ENCODE measurements at places on chromosomes 6 and 20. TPM values are rescaled to one million over a fixed set of nuclear protein-coding genes. Genes with fewer than 3 reads are reported as not detected.
A peak's percentile ranks its signal among the peaks of the same experiment; 100 is the strongest.

The LTV1 gene
- total RNA-seq = 33.5 TPM

The TSPO2 gene
- not detected for total RNA-seq

- no peak for DNase-seq
Observed at GRCh38 chr6:158316022-158316421, 3.8 kb downstream of the TULP4 start.

The STMND1 gene
- not detected for total RNA-seq

- DNase-seq = no peak
Observed at GRCh38 chr6:133587546-133588160, 301.3 kb upstream of the TCF21 start.

- no peak for DNase-seq
Observed at GRCh38 chr6:72035966-72036365, 149.6 kb downstream of the RIMS1 start.

GRCh38 chr6:16800341-16800740 lies 39.1 kb upstream of the ATXN1 start:
- no peak for DNase-seq

DNA sequence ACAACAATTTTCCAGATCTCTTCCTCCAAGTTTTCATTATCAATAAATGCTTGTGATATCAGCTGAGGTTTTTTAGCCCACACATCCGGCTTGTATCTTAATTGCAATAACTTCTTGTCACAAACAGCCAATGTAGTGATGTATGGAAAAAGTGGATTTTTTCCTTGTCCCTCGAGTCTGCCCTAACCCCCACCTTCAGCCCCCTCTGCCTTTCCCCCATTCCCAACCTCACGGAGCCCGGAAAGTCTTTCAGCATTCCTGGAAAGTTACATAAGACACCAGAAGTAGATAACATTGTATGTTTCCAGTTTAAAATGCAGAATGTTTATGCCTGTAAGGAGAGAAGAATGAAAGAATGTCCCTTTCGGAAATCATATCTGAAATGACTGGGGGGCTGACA lies 179.2 kb upstream of the PHACTR1 start:
- no peak for DNase-seq

GRCh38 chr20:25016471-25016870 lies 23.9 kb upstream of the APMAP start:
- DNase-seq = no peak

DNA sequence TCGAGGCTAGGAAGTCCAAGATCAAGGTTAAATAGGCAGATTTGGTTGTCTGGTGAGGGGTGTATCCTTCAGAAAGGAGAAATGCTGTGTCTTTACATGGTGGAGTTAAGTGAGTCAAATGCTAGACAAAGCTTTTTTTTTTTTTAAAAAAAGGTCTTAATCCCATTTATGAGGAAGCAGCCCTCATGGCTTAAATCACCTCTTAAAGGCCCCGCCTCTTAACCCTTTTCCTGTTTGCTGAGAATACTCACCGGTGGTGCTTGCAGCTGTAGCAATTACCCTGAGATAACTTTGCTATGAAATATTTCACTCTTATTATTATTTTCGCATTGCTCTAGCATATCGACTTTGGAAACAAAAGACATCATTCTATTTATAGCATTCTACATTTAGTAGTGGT lies 30.8 kb downstream of the FBXO30 start:
- DNase-seq = no peak

The ZC2HC1B gene
- not detected for total RNA-seq

The CTCFL gene
- not detected for total RNA-seq

DNA sequence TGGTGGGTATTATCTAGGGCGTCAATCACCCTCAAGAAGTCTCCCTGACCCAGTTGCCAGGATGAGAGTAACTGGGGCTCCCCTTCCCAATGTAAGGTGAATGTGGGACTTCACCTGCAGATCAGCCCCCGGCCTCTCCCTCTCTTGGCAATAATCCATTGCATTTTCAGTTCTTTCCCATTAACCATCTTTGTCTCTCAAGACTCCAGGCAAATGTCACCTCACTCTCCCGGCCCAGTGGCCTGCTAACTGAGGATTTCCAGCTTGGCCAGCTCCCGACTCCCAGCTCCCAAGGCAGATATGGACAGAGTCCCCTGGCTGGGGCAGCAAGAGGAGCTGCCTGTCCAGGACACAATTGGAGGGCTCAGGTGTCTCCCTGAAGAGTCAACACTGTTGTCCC lies 7.3 kb downstream of the ETV7 start:
- DNase-seq = peak; percentile 7

DNA sequence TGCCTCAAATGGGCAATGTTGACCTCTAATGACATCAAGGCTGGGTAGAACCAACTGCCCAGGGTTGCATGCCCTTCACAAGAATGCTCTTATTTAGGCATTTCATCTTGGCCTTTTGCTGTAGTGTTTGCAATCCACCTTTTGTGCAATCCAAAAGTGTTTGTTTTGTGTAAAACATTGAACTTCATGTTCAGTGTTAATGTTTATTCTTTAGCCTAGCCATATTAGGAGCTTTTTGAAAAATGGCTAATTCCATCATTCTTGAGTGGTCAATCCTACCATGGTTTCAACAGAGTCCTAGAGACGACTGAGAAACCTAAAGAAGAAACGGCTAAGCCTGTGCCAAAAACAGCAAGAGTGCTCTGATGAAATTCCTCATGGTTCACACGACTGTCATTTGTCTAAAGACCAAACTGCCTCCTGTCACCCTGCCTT lies 279.6 kb upstream of the PRDM1 start:
- DNase-seq = no peak

DNA sequence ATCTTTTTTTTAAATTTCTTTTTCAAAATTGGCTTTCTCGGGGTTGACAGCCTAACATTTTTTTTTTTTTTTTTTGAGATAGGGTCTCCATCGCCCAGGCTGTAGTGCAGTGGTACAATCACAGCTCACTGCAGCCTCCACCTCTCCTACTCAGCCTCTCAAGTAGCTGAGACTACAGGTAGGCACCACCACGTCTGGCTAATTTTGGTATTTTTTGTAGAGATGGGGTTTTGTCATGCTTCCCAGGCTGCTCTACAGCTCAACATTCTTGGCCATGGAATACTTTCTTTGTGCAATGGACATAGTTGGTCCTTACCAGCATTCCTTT lies 6.4 kb upstream of the CTNNBL1 start:
- no peak for DNase-seq

GRCh38 chr6:102798636-102799035 lies 1405.1 kb downstream of the GRIK2 start:
- DNase-seq = no peak

DNA sequence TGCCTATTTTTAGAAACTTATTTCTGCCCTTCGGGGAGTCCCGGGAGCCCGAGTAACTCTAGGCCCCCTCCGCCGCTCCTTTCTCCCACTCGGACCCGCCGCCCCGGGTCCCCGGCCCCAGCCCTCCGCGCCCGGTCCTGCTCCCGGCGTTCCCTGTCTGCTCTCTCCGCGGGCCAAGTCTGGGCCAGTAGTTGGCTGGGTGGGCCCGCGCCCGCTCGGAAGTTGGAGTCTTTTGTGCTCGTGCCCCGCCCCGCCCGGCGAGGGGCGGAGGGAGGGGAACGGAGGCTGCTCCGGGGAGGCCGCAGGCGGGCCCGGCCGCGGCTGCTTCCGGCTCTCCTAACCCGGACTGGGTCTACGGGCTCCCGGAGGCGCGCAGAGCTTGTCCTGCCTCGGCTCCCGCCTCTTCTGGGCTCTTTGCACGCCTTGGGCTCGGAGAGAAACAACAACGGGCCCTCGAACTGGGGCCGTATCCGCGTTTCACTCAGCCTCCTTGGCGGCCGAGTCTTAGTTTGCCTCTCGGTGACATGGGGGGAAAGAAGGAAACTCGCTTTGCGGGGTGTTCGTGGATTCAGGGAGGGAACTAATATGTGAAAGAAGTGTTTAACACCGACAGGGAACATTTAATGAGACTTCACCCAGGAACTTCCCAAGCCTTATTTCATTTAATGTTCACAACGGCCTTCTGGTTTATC lies 657 bp downstream of the RALY start:
- peak; percentile 87 for DNase-seq

DNA sequence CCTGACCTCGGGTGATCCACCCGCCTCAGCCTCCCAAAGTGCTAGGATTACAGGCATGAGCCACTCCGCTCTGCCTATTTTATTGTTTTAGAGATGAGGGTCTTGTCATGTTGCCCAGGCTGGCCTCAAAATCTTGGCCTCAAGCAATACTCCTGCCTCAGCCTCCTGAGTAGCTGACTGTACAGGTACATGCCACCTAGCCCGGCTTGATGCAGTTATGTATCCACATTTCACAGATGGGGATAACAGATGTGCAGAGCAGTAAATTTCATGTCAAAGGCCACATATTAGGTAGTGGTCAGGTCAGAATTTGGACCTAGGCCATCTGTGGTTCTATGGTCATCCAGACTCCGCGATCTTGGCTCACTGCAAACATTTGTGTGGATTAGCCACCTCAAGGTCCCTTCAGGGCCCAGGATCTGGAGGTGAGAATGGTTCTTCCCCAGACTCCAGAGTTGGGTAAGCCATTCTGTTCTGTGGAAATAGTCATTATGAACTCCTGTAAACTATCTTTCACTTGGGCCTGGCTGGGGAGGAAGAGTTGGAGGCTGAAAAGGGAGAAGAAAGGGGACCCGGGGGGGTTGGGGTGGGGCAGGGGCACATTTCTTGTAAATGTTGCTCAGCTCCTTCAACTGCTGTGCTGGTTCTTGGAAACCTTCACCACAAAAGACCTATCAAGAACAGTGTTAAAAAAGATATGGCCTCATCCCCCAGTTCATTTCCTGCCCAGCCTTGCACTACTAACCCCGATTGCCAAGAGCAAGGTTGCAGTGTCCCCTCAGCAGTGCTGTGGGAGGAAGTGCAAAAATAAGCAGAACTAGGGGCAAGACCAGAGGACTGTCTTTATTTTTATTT lies 13.0 kb downstream of the PIM1 start:
- peak; percentile 82 for DNase-seq

GRCh38 chr6:148263961-148264360 lies 78.7 kb upstream of the SASH1 start:
- no peak for DNase-seq

DNA sequence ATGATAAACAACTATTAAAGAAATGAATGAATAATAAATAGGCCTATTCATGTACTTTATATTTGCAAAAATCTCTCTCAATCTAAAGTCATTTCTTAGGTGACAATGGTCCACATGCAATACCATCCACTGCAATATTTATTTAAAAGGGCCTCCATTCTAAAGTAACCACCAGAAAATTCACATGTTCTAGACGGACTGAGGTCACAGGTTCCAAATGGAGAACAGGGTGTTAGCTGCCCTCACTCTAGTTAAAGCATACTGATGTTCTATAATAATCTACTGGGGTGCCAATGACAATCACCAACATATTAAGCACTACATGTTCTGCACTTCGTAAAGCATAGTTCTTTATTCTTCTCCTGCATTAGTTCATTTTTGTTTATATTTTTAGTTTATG lies 1.2 kb downstream of the HBS1L start:
- no peak for DNase-seq

GRCh38 chr6:28160233-28160632 lies 18.6 kb downstream of the ZKSCAN8 start:
- no peak for DNase-seq

GRCh38 chr6:159110013-159110412 lies 59.2 kb upstream of the FNDC1 start:
- DNase-seq = peak; percentile 62

- no peak for DNase-seq
Observed at GRCh38 chr6:14084388-14084787, 33.2 kb upstream of the CD83 start.

The HLA-DPA1 gene
- 20.9 TPM for total RNA-seq

- DNase-seq = no peak
Observed at GRCh38 chr6:165820407-165820806, 157.4 kb upstream of the PDE10A start.

- DNase-seq = no peak
Observed at GRCh38 chr6:166382500-166382932, 224 bp downstream of the MPC1 start.

The CGAS gene
- 38.4 TPM for total RNA-seq

DNA sequence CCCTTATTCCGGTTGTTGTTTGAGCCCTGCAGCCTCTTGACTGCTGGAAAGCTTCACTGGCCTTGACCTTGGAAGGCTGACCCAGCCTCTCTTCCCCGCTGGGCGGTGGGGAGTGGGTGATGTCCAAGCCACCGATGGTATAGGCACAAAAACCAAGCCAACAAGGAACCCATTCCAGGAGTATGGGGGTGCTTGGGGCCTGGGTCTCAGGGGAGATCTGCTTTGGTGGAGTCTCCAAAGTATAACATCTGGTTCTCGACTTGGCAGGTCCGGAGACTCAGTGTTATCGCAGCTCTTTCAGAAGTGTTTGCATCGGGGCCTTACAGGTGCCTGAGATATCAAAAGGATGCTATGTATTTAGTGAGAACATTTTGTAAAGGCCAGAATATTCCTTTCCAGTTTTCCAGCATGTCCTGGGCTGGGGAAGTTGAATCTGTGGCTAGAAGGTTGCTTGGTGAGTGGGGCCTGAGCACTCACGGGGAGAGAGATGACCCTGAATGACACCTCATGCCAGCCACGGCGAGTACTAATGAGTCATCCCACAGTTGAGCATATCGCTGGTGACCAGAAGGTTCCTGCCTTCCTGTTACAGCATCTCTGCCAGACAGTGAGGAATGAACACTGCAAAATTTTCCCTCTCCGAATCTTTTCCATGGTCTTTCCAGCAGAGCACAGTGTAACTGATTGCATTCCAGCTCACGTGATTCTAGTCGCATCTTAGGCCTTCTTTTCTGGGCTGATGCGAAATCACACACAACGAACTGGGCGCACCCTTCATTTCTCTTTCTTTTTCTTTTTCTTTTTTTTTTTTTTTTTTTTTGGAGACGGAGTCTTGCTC lies 133.9 kb downstream of the ZDHHC14 start:
- no peak for DNase-seq

The TINAG gene
- not detected for total RNA-seq

DNA sequence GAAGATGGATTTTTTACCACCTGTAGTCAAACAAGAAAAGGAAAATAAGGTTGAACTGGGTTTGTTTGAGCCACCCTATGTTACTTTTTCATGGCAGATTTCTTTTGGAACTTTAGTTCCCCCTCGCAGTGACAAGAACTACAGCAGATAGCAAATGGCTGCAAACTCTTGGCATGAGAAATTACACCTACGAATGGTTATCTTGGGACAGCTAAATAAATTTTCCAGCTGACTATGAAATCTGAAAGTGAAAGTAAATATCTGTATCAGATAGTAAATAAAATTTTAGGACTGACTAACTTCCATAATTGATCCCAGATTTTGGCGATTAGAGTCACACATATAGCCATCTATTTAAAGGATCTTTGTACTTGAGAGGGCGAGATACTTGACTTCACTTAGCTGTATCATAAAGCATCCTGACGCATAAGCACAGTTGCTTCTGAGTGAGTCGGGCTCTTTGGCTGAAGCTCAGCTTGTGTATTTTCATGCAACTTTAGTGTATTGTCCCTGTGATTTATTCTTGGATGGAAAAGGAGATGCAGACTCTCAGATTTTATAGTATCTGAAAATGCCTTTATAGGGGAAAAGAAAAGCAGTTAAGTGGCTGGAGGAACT lies 125.3 kb upstream of the B3GAT2 start:
- DNase-seq = no peak

Data from activated CD4-positive, alpha-beta memory T cell treated with anti-CD3 and anti-CD28 coated beads for 36 hours (primary cell).